Hematopoietic multipotent progenitor cell (in vitro differentiated cells): ENCODE measurements at places on chromosomes 11 and 22.
A peak's percentile ranks its signal among the peaks of the same experiment; 100 is the strongest.

DNA sequence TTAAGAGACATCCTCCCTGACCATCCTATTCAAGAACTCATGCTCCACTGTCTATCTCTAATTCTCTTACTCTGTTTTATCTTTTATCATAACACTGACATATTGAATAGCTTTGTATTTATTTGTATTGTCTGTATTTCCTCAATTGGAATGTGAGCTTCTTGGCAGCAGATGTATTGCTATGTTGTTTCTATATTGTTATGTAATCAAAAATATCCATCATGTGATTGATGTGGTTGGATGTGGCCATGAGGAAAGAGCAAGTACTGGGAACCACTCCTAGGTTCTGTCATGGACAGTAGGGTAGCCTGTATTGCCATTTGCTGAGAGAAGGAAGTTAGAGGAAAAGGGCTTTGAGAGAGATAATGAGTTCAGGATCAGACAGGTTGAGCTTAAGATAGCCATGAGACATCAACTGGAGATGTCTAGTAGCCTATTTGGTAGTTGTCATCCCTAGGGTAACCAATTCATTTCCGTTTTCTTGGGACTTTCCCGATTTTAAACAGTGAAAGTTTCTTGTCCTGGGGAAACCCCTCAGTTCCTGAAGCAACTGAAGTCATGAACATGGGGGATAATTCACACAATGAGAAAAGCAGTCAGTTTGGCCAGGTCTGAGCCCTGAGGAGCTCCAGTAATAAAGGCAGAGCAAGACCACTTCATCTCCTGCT is 404.5 kb downstream of the INSC start:
- DNase-seq, result no peak

DNA sequence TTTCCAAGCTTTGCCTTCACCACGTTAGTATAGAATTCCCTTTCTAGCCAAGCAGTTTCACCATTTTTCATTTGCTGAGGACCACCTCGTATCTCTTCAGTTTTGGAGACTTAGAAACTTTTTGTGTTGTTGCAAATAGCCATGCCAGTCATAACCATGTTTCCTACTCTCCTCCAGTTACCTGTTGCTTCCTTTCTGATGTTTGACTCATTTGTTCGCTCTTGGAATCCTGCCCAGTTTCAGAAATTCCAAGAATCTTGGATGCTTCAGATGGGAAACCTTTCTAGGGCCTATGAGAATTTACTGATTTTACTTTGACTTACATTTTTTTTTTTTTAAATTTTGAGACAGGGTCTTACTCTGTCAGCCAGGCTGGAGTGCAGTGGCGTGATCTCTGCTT is 65.4 kb downstream of the PPP6R3 start:
- DNase-seq, result no peak

GRCh38 chr22:47301820-47302475 is 539.5 kb downstream of the TBC1D22A start:
- no peak for DNase-seq

DNA sequence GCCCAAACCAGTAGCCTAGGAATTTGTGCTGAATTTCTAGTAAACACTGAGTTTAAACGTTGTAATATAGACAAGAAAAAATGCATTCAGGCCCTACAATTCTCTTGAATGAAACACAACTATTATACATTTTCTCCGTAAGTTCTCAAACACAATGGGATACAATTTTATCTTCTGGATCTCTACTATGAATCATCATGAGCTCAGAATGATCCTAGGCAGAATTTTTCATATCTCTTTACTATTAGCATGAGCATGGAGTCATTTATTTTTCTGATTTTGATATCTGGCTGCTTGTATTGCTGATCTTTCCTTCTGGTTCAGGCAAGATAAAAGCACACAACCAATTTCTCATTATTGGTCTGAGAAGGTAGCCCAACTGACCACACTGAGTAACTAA is 1123.4 kb upstream of the RAG2 start:
- DNase-seq, result no peak

GRCh38 chr11:119262668-119263351 is 54.1 kb downstream of the MCAM start:
- DNase-seq, result no peak

GRCh38 chr11:125257190-125257579 is 92.6 kb downstream of the PKNOX2 start:
- DNase-seq, result no peak

DNA sequence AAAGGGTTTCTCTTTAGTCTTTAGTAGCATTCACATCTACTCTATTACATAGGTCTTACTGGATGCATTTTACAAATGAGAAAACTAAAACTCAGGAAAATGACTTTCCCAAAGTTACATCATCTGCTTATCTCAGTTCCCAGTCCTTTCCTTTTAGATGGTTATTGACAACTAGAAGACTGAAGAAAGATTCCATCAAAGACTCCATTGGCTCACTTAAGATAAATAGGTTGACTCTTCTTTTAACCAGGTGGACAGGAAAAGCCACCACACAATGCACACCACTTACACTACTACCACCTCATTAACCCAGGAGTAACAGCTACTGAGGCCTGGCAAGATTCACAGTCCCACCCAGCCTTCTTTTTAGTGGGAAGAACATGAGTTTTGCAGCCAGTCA is 123.6 kb downstream of the TRIM44 start:
- no peak for DNase-seq

GRCh38 chr11:87779276-87780067 is 395.8 kb downstream of the RAB38 start:
- DNase-seq, result no peak

GRCh38 chr11:74138572-74138971 is 32.2 kb downstream of the C2CD3 start:
- no peak for DNase-seq

DNA sequence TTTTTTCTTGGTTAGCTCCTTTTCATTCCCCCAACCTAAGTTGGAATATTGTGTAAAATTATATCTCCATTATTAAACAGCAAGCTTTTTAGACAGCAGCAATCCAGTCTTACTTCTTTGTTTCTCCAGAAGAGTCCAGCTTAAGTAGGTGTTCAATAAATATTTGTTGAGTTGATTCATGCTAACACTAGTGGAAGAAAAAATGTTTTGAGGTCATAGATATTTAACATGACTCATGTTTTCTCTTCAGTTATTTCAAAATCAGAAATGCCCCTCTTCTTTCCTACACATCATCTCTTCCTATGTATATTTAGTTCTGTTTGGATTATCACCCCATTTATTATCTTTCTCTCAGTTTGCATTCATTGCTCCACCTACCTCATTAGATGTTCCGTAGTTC is 20.3 kb downstream of the CCDC83 start:
- no peak for DNase-seq

- no peak for DNase-seq
Measured at GRCh38 chr11:113989381-113989780, 14.5 kb downstream of the HTR3A start.

- DNase-seq, result no peak
Measured at GRCh38 chr11:110529043-110529442, 99.3 kb downstream of the FDX1 start.

GRCh38 chr22:31223786-31224191 is 11.7 kb downstream of the LIMK2 start:
- no peak for DNase-seq

DNA sequence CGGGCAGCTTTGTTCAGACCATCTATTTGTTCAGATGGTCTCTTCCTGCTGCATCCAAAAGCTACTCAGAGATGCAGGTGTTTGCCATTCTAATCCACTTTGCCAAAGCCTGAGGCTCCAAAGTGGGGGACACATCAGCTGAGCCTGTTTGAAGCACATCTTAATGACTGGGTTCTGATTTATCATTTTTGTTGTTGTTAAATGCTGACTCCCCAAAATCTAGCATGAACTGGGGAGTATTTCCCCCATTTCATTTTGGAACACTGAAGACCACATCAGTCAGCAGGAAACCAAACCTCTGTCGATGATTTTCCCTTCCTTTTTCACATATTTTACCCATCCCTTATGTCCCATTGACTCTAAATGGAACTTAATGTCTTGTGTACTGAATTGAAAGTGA is 262.6 kb downstream of the NTM start:
- no peak for DNase-seq

DNA sequence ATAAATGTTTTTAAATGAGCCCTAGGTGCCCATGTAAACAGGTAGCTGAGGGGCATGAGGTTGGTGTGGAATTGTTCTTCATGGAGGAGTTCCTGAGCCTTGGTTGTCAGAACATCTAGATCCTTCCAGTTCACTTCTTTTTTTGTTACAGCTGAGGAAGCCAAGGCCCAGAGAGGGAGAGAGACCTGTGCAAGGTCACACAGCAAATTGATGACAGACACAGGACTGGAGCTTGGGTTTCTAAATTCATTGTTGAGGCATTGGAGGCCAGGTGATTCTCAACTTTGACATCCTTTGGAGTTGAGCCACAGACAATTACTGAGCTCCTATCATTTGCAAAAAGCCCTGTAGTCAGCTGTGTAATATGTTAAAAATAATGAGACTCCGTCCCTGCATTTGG is 73.1 kb upstream of the CRYBB3 start:
- DNase-seq, result no peak

- no peak for DNase-seq
Measured at GRCh38 chr11:117059611-117060148, 38.5 kb downstream of the SIK3 start.

GRCh38 chr11:1307163-1307870 is 2.1 kb downstream of the TOLLIP start:
- DNase-seq, result peak; percentile 41

DNA sequence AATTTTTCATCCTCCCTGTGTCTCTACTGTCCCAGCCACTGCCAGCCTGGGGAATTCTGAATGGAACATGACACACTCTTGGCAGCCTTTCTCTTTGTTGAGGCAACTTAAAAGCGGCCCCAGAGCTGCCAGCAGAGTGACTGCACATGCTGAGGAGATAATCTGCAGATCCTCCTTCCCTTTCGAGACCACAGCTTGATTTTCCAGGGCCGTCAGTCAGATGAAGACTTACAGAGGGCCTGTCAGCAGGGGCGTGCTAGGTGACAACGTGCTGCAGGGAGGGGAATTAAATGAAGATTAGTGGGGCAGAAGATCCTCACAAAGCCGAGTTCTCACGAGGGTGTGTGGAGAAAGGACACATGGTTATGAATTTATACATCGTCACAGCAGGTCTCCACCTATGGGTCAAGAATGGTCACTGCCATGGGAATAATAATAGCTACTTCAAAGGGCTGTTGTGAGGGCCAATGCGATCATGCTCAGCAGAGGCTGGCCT is 193.5 kb upstream of the PITPNB start:
- DNase-seq, result no peak

GRCh38 chr11:45048313-45048841 is 97.7 kb upstream of the TP53I11 start:
- DNase-seq, result no peak

DNA sequence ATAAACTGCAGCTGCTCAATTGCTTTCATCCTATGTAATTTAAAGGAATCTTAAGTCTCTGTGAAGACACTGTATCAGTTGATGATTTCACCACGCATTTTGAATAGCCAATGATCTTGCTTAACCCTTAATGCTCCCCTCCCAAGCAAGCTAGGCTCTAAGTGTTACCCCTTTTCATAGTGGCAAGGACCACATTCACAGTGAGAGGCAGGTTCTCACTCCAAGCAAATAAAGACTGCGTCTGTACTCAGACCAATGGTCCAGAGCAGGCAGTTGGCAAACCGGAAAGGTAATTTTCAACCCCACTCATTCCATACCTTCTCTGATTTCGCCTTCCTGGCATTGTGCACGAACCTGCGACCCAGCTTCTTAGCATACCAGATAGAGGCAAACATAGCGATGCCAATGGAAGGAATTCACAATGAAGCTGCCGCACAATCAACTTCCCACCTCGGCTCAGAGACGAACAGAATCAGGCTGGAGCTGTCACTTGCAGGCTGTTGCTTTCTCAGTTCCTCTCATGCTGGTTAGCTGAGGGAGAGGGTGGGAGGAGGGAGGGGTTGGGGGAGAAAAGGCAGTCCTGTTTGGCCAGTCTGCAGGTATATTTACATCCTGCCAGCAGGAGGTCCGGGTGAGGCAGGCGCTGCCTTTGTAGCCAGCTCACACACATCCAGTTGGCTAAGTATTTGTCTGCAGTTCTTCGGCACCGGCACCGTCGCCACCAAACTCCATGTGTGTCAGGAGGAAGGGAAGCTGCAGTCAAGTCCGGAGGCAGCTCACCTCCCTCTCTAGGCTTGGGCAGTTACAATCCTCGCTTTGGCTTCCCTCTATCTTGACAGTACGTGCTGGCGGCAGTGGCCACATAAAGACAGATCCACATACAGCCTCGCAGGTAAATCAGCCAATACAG is 1151.2 kb upstream of the CCDC90B start:
- DNase-seq, result peak; percentile 0

GRCh38 chr11:44030996-44031395 is 16.8 kb upstream of the ACCSL start:
- no peak for DNase-seq

GRCh38 chr11:131430473-131431208 is 60.2 kb downstream of the NTM start:
- DNase-seq, result no peak

GRCh38 chr11:34314936-34315335 is 42.9 kb downstream of the ABTB2 start:
- no peak for DNase-seq

GRCh38 chr22:50019316-50019715 is 6.8 kb upstream of the IL17REL start:
- DNase-seq, result no peak

GRCh38 chr22:24137595-24137994 is 43.7 kb upstream of the SUSD2 start:
- no peak for DNase-seq

GRCh38 chr22:39724857-39725256 is 154.3 kb downstream of the CACNA1I start:
- no peak for DNase-seq

DNA sequence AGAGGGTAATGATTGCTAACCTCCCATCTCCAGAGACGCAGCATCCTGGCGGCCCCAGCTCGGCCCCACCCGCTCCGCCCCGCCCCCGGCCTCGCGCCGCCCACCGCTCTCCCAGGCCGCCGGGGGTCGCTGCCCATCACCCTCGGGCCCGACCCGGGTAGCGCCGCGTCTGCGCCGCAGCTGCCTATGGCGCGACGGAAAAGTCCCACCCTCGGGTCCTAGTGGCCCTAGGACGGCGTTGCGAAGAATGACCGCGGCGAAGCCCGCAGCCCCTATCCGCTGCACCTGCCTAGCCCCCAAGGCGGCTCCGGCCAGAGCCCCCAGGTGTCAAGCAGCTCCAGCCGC is 457 bp downstream of the CPSF7 start:
- peak; percentile 86 for DNase-seq

- DNase-seq, result peak; percentile 54
Measured at GRCh38 chr11:32829680-32830412, at the start of gene PRRG4. TSS of gene PRRG4 (plus strand) at chr11:32829927. CDS start at chr11:32830530, 603 bp downstream.

- no peak for DNase-seq
Measured at GRCh38 chr22:44947049-44947448, 62.8 kb downstream of the PHF21B start.

GRCh38 chr11:73242251-73243092 is 24.4 kb downstream of the P2RY2 start:
- DNase-seq, result no peak

- DNase-seq, result peak; percentile 67
Measured at GRCh38 chr22:39534591-39535356, 2.2 kb upstream of the RPS19BP1 start.

- no peak for DNase-seq
Measured at GRCh38 chr22:27419473-27419872, 382.1 kb downstream of the MN1 start.

GRCh38 chr11:32705309-32706033 is 89.0 kb downstream of the CCDC73 start:
- no peak for DNase-seq
